ENCODE measurements at places on chromosomes 16 and 17.

- no peak for DNase-seq
Measured at GRCh38 chr16:22292320-22292719, 4.9 kb upstream of the POLR3E start.

DNA sequence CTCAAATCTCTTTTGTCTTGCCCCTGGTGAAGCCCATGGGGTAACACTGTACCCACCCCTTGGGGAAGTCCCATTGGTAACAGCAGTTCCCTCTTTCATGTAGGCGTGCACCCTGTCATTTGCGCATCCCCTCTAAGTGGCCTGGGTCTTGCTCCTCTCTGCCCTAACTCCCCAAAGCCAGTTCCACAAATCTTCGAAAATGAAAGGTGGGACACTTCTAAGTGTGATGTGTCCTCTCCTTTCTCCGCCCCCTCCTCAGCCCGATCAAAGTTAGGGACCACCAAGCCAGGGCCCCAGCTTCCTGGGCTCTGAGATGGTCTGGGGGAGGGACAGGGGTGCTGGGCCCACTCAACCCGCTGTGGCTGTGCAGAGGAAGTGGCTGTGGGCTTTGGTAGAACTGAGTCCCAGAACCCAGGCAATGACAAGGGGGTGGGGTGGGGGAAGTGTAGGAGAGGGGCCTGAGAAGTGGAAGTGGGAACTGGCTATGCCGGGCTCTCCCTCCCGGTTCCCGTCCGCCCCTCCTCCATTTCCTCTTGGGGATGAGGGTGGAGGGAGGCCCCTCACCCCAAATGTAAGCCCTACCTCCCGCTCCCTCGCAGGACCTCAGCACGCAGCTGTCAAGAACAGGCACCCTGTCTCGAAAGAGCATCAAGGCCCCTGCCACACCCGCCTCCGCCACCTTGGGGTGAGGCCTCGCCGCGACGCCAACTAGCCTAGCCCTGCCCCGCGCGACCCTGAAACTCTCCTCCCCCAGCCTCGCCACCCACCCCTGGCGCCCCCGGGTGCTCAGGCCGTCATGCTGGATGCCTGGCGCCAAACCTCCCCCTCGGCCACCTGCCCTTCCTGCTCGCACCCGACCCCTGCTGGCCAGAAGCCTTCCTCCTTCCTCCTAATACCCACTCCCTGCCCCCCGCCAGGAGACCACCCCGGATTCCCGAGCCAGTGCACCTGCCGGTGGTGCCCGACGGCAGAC is 8.7 kb downstream of the ABI3 start:
- no peak for DNase-seq

GRCh38 chr16:86347090-86347489 is 163.2 kb upstream of the FOXF1 start:
- no peak for DNase-seq

GRCh38 chr16:2520784-2521531 is 787 bp downstream of the AMDHD2 start:
- no peak for DNase-seq

GRCh38 chr16:70158261-70158939 is 15.2 kb upstream of the CLEC18C start:
- no peak for DNase-seq

DNA sequence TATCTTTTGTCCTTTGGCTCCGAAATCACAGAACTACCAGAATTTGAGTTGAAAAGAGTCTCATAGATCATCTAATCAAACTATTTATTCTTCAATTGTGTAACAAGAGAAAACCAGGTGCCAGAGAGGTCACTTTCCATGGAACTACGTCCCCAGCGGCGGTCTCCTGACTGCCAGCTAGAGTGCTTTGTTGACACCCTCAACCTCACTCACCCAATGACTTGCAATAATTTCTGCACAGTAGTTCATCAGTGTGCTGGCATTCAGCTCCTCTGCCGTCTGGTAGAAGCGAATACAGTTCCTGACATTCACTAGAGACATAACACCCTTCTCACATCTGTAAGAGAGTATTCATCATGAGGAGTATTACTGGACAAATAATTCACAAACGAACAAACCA is 54.2 kb downstream of the ANKFY1 start:
- no peak for DNase-seq

GRCh38 chr16:85144026-85144915 is 32.0 kb upstream of the CIBAR2 start:
- no peak for DNase-seq

DNA sequence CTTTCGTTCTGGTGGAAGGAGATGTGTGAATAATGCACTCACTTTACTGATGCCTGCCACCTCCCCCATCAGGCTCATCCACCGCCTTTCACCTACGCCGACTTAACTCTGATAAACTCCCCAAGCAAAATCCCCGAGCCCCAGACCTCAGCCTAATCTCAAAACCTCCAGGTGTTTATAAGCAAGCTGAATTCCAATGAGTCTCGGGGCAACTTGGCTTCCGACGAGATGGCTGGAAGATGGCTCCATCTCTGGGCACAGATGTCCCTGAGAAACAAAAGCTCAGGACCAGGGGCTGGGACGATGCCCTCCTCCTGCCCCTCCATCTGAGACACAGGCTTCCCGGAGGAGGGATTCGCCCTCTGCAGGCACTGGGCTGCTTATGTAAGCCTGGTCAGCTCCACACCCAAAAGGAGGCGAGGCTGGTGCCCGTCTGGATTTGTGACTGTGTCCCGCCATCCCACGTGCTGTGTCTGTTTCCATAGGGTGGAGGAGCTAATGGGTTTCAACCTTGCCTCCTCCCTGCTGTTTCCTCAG is 386.4 kb upstream of the TNRC6C start:
- no peak for DNase-seq

DNA sequence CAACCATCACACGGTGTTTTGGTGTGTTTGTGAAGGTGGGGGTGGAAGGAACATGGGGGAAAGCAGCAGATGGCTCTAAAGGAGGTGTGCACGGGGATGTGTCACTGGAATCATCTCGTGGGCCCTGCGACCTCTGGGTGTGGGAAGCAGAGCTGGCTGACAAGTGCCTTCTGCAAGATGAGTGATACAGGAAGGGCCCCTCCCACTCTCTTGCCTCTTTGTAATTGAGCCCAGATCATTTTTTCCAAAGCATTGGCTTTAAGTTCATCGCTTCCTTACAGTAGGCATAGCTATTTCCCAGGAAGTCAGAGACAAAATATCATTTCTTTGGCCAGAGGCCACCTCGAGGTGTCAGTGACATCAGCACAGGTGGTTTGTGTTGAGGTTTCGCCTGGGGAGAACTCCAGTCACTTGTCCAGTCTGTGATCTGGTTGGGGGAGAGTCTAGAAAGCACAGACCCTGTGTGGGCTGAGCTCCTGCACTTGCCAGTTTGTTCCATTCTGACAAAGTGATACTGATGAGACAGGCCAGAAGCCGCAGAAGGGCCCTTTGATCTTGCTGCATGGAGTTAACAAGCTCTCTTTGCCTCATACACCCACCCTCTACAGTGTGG is 20.6 kb upstream of the SNTB2 start:
- no peak for DNase-seq

DNA sequence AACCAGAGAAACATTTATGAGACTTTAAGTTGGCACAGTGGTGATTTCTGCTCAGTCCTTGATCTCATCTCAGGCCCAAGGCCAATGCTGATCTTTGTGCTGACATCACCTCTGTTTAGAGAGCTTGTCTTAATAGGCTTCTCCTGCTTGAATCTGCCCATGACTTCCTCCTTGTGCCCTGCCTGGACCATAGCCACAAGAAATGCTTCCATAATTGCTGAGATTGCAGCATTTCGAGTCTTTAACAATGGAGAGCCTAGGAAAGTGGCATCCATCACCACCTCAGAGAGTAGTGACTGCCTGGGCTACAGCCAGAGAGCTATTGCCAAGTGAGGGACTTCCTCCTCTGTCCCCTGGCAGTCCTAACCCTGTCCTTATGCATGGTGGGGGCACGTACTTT is 25.1 kb upstream of the MMP2 start:
- no peak for DNase-seq

- DNase-seq, result no peak
Measured at GRCh38 chr16:87855852-87856715, 13.2 kb downstream of the SLC7A5 start.

- no peak for DNase-seq
Measured at GRCh38 chr17:75876938-75877751, 1.2 kb downstream of the TRIM47 start.

GRCh38 chr17:60665602-60666001 is 12.0 kb upstream of the BCAS3 start:
- DNase-seq, result no peak

DNA sequence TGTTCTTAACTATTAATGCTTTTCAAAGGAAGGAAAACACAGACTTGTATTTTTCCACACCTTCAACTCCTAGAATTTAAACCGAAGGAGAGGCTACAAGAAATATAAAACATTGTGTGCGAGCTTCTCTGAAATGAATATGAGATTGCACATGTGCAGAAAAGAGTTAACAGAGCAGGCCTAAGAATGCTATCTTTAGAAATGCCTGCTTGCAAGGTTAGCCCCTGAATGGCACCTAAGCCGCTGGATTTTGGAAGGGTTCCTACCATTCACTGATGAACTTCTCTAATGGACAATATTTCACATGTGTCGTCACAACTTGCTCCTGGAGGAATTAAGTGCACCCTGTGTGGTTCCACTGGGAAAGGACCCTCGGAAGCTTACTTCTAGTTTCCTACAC is 69.3 kb downstream of the FBXL20 start:
- DNase-seq, result no peak

GRCh38 chr16:72811188-72811720 is 236.7 kb downstream of the ZFHX3 start:
- DNase-seq, result no peak

DNA sequence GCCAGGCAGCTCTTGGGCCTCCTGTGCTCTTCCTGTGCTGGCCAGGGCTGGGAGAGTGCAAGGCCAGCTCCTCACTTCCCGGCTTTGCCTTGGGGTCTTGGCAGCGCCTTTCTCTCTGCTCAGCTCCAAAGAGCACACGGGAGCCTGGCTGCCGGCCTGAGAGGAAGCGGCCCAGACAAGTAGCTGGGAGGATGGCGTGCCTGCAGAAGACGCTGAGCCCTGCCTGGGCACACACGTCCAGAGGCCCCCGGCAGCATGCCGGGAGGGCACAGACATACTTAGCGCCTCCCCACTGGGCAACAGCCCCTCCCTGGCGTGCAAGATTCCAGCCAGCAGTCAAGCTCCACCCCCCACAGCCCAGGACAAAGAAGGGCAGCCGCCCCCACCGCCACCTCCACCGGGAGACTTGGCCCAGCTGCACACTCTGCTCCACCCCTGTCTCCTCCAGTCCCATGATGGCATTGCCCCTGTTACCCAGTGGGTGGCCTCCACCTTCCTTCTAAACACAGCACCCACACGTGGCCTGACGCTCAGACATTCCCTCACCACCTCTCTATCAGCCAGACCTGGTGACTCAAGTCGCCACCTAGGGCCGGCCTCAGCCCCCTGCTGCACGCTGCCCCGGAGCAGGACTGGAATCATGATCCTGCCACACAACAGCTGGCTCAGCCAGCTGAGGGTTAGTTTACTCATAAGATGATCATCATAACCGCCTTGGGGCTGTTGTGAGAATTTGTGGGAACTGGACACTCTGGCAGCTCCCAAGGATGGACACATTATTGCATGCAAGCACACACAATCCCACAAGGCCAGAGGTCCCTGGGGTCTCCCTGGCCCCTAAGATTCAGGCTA is 12.4 kb downstream of the SGCA start:
- DNase-seq, result no peak

DNA sequence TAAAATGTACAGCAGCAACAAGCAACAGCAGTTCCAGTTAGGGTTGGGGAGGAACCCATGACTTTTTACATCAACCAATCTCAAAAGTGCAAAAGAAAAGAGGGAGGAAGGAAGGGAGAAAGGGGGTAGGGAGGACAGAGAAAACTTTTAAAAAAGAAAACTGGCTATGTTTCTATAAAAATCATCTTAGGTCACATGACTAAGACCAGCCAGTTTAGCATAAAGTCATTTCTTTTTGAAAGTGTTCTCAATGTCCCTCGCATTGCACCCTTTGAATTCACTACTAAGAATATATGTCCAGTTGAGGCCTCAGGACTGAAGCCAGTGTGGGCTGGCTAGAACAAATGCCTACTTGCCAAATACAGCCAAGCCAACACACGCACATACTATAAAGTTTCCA is 28.9 kb downstream of the DCUN1D3 start:
- DNase-seq, result no peak

DNA sequence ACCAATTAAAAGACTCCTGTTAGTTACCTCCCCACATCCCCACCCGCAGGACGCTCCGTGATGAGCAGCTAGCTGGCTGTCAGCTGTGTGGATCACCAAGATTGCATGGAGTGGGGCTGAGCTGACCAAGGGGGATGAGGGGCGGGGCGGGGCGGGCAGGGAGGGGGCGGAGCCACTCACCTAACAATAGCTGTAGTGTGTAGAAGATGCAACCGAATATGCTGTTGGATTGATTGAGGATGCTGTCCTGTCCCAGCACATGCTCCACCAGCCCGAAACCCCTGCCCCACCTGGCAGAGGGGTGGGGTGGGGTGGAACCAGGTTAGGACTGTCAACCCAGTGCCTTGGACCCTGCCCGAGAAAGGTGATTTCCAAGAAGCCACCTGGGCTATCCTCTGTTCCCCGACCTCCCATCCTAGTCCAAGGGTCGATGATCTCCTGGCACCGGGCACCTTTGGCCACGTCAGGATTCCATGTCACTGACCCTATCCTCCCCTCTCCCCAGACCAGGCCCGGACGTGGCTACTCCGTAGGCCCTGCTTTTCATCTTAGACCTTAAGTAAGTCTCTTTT is 1.4 kb downstream of the VKORC1 start:
- DNase-seq, result no peak

DNA sequence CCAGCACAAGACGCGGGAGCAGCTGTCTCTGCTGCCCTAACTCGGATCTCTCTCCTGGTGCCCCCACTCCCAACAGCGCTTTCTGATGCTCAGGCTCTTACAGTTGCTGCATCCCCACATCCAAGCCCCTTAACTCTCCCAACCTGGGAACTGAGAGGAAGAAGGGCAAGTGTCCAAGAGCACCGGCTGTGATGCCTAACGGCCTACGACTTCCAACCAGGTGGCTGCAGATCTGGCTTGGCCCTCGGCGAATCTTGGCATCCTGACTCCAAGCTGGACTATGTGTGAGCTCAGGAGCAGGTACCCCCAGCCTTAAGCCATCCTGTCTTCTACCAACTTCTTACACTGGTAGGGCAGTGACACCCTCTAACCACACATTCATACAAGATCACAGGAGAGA is 38.3 kb upstream of the RCVRN start:
- DNase-seq, result no peak

DNA sequence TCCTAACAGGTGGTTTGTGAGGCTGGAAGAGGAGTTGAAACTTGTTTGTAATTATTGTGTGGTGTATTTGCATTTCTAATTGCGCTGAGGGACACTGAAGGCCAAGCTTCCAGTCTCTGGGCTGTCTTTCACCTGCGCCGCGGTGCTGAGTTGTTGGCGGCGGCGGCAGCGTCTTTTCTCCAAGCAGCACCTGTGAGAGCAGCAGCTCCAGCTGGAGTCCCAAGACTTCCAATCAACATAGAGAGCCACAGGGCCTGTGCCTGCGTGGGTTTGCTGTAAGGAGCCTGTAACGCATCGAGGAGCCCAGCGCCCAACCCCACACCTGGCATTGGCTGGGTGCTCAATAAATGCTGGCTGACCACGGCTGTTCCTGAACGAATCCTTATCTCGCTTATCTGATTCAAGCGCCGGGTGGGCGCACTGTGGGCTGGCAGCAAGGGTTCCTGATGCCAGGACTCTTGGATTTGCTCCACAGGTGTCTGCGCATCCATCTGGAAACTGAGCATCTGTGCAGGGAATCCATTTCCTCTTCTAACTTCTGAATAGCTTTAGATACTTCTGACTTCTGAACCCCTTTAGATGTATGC is 138.1 kb downstream of the ASIC2 start:
- no peak for DNase-seq

- DNase-seq, result no peak
Measured at GRCh38 chr17:27540318-27541101, 84.3 kb downstream of the KSR1 start.

- DNase-seq, result no peak
Measured at GRCh38 chr17:36027761-36028160, 10.0 kb upstream of the CCL23 start.

All from stimulated activated CD8-positive, alpha-beta memory T cell treated with anti-CD3 and anti-CD28 coated beads, Interleukin-7, amount 100 ng/mL, for 1 hour (primary cell).